ENCODE measurements at places on chromosomes 11 and 22. TPM values are rescaled to one million over a fixed set of nuclear protein-coding genes. Genes with fewer than 3 reads are reported as not detected.

FAT3 gene
- polyA plus RNA-seq, result 6.4 TPM

ME3 gene
- polyA plus RNA-seq, result 31.7 TPM

TSGA10IP gene
- polyA plus RNA-seq, result not detected

CYP2D6 gene
- 3.4 TPM for polyA plus RNA-seq

DNA sequence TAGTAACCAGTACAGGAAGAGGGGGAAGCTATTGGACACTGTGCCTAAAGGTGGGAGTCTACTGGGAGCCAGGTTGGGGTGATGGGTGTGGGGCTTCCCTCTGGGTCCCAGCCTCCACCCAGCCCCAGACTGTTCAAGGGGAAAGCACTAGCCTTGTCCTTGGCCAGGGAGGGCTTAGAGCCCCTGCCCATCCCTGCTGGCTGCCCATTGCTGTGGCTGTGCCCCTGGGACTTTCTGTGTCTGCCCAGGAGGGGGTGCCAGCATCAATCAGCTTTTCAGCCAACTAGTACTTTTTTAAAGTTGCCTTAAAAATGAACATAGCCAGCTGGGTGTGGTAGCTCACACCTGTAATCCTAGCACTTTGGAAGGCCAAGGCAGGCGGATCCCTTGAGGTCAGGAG lies 19.9 kb downstream of the INCENP start:
- no peak for DNase-seq

GRCh38 chr11:30045921-30046577 lies 29.2 kb upstream of the KCNA4 start:
- DNase-seq, result no peak

GRCh38 chr11:105034813-105035620 lies at the start of gene CASP1:
Gene CASP1 (minus strand): TSS chr11:105035144. CDS start chr11:105035113, 31 bp downstream.
- DNase-seq, result no peak

GRCh38 chr11:73461335-73461840 lies 85.2 kb downstream of the RELT start:
- no peak for DNase-seq

DNA sequence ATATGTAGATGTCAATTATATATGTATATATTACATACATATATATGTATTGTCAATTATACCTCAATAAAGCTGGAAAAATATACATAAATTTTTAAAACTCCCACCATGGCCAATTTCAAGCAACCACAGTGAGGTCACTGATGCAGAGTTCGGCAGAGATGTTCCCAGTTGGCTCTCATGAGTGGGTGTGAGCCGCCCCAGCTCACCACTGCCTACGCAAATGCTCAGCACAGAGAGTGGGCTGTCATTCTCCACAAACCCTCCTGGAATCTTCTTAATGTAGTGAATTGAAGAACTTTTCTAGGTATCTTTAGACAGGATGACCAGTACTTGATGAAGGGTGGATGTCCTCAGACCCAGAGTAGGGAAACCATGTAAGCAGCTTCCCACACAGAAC lies 96.6 kb upstream of the TMEM45B start:
- DNase-seq, result no peak

Measured in right renal cortex interstitium (tissue), 3 donors.